A549 treated with dexamethasone at 1 μM for 4 hours (cell line): ENCODE measurements at places on chromosomes 13 and 19. TPM values are rescaled to one million over a fixed set of nuclear protein-coding genes. Genes with fewer than 3 reads are reported as not detected.

The AP3D1 gene
- 56.3 to 87.5 TPM (median 80.0 TPM) in 5 replicates for total RNA-seq

The PRODH2 gene
- 0.12 to 0.46 TPM (median 0.16 TPM) in 5 replicates for total RNA-seq

The FBXO27 gene
- 2.1 to 4.5 TPM (median 3.7 TPM) in 5 replicates for total RNA-seq

The CKM gene
- 0.08 to 0.09 TPM in 2 of 5 replicates, not detected in the others for total RNA-seq

The ZNF283 gene
- total RNA-seq, result 4.8 to 6.8 TPM (median 6.3 TPM) in 5 replicates

The SLITRK6 gene
- 0.15 to 0.26 TPM (median 0.17 TPM) in 5 replicates for total RNA-seq

The WDR87 gene
- not detected in 5 replicates for total RNA-seq

The BIVM gene
- 2.3 to 4.4 TPM (median 3.8 TPM) in 5 replicates for total RNA-seq

The C2CD4C gene
- total RNA-seq, result 0.39 to 0.53 TPM (median 0.45 TPM) in 5 replicates

The PSG3 gene
- 0.07 to 0.15 TPM (median 0.08 TPM) in 5 replicates for total RNA-seq

The ZNF222 gene
- 3.1 to 3.9 TPM (median 3.6 TPM) in 5 replicates for total RNA-seq

The HAUS5 gene
- total RNA-seq, result 10.6 to 18.6 TPM (median 15.8 TPM) in 5 replicates

The LGALS4 gene
- total RNA-seq, result 0.21 to 0.53 TPM (median 0.42 TPM) in 5 replicates
